GM23248 (cell line): ENCODE measurements at places on chromosomes 2 and 18. TPM values are rescaled to one million over a fixed set of nuclear protein-coding genes. Genes with fewer than 3 reads are reported as not detected.

GRCh38 chr2:96409820-96410164 lies 74.2 kb downstream of the NCAPH start:
- no peak for DNase-seq

- no peak for DNase-seq
These were observed 27.0 kb downstream of the MAPRE3 start for GRCh38 chr2:26997394-26997793.

DNA sequence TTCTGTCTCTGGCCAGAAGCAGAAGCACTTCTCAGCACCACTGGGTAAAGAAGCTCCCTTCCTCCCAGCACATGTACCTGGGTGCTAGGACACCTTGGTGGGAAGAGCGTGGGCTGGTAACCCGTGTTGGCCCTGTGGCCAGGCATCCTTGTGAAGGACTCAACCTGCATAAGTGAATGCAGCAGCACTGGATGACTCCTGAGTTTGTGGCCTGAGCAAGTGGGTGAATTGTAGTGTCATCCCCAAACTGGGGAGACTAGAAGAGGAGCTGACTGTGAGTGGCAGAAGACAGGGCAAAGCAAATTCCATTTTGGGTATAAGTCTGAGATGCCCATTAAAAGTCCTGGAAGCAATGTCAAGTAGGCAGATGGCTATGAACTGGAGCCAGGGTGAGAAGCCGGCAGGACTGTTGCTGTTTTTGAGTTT lies 63.4 kb downstream of the STAT1 start:
- no peak for DNase-seq

DNA sequence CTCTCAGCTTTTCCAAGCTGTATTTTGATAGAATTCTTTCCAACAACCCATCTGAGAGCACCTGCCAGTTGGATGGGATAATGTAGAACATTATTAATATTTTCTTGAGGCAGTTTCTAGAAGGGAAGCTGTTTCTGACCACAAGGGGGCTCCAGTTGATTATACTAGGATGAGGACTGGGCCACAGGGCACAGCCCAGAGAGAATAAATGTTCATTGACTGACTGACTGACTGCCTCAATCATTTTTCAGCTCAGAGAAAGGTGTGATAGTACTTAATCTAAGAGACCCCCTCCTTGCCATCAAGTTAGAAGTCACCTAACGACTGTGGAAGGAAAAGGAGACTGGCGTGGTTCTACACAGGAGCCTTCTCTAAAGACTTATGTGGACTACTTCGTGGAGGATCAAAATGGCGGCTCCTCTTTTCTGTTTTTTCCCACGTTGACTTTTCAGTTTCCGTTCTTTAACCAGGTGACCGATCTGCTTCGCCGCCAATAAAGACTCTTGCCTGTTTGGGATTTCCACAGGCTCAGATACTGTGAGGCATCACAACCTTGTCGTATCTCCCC lies 31.9 kb upstream of the CREG2 start:
- peak; percentile 82 for DNase-seq

THSD7B gene
- total RNA-seq = not detected in 2 replicates

DNA sequence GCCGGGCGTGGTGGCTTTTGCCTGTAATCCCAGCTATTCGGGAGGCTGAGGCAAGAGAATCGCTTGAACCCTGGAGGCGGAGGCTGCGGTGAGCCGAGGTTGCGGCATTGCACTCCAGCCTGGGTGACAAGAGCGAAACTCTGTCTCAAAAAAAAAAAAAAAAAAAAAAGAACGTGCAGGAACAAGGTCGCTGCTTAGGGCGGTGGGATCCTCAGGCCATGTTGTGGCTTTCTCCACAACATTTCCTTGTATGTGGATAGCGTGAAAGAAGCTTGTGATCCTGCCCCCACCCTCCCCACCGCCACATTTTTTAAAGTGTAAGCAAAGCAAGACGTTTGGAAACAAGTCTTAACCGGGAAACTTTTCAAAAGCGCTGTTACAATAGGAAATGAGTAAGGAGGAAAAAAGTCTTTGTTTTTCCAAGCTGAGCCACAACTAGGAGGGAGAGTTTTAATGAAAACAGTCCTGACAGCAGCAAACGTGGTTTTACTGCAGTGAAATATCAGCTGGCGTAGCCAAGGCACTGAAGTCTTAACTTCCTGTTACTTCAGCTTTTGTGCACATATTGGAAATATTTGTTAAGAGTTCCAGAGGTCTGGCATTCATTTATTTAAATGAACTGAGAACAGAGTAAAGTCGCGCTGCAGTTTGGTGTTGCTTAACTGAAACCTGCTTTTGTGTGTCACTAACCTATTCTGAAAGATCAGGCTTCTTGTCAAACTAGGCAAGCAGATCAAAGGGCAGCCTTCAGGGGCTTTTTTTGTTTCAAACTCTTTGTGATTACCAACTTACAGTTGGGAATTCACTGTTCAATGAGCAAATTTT lies 3.8 kb downstream of the TGIF1 start:
- peak; percentile 97 for DNase-seq

MC4R gene
- 0.32 TPM in 1 of 2 replicates, not detected in the other for total RNA-seq

DNA sequence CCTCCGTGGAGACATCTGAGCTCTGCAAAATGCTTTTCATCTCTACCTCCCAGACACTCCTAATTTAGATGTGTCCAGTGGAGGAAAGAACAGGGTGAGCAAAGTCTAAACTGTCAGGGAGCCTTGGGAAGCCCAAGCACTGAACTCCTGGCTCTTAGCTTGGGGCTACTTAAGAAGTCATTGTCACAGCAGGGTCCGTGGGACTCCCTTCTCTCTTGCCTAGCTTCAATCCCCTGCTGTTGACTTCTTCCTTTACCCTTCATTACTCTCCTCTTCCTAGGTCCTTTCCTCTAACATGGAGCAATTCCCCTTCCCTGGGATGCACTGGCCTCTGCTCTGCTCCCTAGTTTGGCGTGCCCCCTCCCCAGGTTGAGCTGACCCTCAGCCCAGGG lies 3.4 kb downstream of the OSR1 start:
- no peak for DNase-seq

- peak; percentile 91 for DNase-seq
These were observed 374.1 kb downstream of the LPIN1 start for GRCh38 chr2:12120281-12121150.

FBLN7 gene
- 0.11 and 0.13 TPM in 2 replicates for total RNA-seq

DNA sequence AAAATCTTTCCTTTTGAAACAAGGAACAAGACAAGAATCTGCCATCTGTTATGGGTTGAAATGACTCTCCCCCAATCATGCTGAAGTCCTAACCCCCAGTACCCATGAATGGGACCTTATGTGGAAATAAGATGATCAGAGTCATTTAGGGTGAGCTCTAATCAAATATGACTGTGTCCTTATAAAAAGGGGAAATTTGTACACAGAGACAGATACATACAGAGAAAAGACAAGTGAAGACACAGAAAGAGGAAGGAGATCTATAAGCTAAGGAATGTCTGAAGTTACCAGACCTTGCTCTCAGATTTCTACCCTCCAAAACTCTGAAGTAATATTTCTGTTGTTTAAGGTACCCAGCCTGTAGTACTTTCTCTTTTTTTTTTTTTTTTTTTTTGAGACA lies 15.7 kb downstream of the TGFBRAP1 start:
- no peak for DNase-seq

NETO1 gene
- not detected in 2 replicates for total RNA-seq

GRCh38 chr2:99348173-99348572 lies 11.0 kb downstream of the EIF5B start:
- DNase-seq = no peak

GALNT5 gene
- 114 and 117 TPM in 2 replicates for total RNA-seq

GRCh38 chr18:2961821-2962220 lies 51.1 kb downstream of the LPIN2 start:
- DNase-seq = peak; percentile 57

GRCh38 chr2:186554429-186554828 lies 35.4 kb upstream of the ITGAV start:
- DNase-seq = no peak

IL1F10 gene
- total RNA-seq = not detected in 2 replicates

IL36RN gene
- not detected in 2 replicates for total RNA-seq

CHRNG gene
- not detected in 2 replicates for total RNA-seq

PDCD1 gene
- not detected in 2 replicates for total RNA-seq

DNA sequence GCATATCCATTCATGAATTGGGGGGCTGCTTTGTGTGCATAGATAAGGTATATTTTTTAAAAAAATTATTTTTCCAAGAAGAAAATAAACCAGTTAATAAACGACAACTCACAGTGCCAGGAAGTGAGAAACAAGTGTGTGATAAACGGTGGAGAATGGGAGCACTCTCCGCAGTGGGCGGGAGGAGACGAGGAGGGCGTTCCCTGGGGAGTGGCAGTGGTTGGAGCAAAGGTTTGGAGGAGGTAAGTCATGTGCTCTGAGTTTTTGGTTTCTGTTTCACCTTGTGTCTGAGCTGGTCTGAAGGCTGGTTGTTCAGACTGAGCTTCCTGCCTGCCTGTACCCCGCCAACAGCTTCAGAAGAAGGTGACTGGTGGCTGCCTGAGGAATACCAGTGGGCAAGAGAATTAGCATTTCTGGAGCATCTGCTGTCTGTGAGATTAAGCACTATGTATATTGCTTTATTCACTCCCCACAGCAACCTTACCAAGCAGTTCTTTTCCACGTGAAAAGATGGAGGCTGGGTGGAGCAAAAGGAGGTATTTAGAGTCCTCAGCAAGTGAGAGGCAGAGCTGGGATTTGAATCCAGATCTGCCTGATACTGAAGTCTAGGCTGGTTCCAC lies 27.0 kb upstream of the CASP8 start:
- peak; percentile 36 for DNase-seq

GRCh38 chr18:61972389-61973264 lies 79.8 kb upstream of the RNF152 start:
- no peak for DNase-seq

DNA sequence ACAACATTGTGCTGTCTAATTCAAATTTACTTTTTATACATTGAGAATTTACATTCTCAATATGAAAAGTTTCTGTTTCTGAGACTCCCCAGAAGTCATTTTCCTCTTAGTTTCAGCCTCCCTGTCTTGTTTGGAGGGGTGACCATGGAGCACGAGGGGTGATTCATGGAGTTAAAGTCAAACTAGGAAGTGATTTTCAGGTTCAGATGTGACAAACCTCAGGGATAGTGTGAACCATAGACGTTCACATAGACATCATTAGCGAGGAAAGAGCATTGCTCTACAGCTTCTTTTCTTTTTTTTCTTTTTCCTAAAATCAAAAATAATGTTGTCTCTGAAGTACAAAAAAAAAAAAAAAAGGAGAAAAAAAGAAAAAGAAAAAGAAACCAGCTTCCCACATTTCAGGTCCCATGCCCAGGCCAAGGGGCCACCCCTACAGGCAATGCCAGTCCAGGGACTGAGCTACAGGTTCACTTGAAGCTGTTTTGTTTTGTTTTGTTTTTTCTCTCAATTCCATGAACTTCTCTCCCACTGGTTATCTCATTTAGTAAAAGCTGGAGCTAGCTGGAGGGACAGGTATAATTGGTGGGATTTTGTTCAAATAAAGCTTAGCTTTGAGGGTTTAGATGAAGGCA lies 18.1 kb upstream of the LCLAT1 start:
- DNase-seq = no peak

SPATA3 gene
- total RNA-seq = not detected in 2 replicates

ELOA2 gene
- total RNA-seq = not detected in 2 replicates

SLC30A3 gene
- total RNA-seq = not detected in 2 replicates

- DNase-seq = no peak
These were observed 18.4 kb downstream of the VPS54 start for GRCh38 chr2:64000630-64001381.

DNA sequence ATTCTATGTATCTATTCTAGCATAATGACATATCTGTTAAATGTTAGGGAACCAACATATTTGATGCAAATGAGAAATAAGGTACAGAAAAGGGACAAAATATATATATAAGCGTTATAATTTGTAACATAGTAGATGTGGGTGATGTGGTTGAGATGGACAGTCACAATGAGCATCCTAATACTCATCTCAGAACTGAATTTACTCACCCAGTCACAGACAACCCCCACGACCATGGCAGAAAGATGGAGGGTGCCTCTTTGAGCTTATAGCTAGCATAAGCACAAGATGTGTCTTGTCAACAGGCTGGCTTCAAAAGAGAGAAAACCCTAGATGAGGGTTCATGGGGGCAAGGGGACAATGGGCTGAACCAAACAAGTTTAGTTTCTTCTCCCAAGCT lies 9.1 kb upstream of the DSG3 start:
- no peak for DNase-seq

HRH4 gene
- total RNA-seq = not detected in 2 replicates

DNA sequence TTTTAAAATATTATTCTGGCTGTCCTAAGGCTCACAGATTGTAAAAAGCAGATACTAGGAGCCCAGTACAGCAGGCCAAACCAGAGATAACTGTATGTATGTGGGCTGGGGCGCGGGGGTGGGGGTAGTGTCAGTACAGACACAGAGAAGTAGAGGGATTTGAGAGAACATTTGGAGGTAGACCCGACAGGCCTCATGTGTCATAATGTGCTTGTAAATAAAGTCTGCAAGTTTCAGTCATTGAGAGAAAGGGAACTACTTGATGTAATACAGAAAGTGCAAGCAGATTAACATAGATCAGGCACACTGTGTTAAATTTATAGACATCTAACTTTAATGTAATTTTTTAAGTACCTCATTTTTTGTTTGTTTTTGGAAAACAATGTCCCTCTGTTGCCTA lies 7.4 kb upstream of the POLI start:
- DNase-seq = no peak

ARID5A gene
- total RNA-seq = 11.6 and 15.2 TPM in 2 replicates

GRCh38 chr2:157821519-157822131 lies 54.5 kb downstream of the ACVR1 start:
- no peak for DNase-seq

GRCh38 chr2:54076586-54076985 lies 38.8 kb upstream of the ACYP2 start:
- DNase-seq = no peak

SRBD1 gene
- 13.0 and 19.2 TPM in 2 replicates for total RNA-seq

ACMSD gene
- total RNA-seq = not detected in 2 replicates

DNA sequence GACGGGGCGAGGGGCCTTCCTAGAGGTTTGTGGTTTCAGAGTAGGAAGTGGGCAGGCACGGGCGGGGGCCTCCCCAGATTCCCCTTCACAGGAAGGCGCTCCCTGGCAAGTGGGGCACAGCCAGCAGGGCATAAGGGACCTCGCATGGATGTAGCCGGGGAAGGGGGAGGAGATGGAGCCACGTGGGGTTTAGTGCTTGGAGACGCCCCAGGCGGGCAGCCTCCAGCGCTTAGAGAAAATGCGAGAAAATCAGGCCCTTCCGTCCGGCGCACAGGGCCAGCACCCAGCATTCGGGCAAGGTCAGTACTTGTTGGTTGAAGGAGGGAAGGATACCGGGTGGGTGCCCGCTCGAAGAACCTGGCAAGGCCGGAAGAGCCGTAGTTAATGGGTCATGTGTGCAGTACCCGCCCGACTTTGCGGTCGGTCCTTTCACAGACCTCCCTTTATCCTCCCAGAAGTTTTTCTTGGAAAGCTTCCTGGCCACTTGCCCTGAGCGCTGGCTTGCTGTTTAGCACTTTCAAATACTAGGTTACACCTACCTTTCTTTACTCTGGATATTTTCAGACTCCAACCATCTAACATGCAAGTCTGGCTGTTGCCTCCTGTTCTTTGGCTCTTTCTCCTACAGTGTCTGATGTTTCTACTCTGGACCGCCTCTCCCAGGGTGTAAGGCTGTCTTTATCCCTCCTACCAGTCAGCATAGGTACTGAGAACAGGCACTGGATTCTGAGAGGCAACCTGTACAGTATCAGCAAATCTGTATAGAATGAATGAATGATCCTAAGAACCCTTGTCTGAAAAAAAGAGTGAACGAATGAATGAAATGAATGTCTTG lies 78.1 kb downstream of the CIB4 start:
- peak; percentile 42 for DNase-seq
